ENCODE measurements at places on chromosomes 2 and 18.

- DNase-seq = no peak
Observed at GRCh38 chr2:143226714-143227541, 97.7 kb downstream of the ARHGAP15 start.

DNA sequence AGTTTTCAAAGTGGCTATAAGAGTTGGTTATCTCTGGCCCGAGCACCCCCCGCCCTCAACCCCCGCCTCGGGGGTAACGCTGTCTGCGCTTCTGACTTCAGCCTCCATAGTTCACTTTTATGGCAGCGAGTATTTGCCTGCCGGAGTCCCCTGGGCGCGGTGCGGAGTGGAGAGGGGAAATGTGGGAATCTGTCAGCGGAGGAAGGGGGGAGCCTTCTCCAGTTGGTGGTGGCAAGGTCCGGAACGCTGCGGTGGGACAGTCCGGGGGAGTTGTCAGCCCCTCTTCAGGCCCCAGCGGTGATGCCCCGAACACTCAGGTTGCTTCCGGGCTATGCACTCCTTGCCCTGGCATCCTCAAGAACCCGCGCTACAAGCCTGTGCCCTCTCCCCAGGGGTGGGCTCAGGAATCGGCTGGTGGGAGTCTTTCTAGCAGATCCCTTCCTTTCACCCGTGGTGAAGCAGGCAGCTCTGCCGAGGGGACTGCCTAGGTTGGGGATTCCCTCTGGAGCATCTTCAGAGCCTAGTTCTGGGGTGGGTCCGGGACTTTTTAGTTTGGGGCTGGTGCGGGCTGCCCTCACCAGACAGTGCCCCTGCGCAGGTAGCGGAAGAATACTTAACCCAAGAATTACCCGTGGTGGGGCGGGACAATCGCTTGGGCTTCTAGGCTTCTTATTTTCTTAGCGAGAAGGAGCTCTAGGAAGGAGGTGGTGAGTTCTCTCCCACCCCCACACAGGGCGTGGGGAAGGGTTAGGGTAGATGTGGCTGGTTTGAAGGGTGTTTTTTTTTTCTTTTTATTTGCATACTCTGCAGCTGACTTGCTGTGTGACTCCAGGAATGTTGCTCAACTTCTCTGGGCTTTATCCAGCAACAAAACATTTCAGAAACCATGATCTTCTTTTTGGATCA lies 1.6 kb downstream of the ATOH8 start:
- DNase-seq = no peak

DNA sequence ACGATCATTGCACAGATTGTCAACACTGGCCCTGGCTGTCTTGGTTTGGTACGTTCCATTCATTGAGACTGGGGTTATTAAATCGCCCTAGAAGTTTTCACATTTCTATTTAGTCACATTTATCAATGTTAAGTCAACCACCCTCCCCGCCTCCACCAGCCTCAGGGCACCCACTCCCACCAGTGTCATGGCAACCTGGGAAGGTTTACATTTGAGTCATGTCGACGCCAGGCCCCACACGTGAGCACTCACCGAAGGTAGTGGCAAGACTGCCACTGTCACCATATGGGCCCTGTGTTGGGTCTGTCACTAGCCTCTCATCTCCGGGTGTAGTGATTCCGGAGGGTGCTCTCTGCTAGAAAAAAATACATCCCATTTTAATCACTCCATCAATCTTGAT lies 194.2 kb downstream of the TWIST2 start:
- DNase-seq = no peak

DNA sequence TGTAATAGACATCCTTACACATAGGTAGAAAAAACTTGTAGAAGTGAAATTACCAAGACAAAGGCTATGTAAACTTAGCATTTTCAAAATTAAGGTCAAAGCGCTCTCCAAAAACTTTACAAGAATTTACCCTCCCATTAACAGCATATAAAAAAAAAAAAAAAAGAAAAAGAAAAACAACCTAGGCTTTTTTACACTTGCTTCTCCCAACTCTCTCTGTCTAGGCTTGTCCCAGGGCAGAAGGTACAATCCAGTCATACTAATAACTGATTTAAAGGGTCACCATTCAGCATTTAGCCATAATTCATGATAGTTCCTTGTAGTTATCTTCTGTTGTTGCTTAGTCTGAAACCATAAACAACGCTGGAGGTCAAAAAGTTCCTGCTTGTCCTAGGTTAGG lies 130.5 kb downstream of the BCL2 start:
- DNase-seq = no peak

GRCh38 chr2:65220432-65221131 lies 7.0 kb upstream of the ACTR2 start:
- no peak for DNase-seq

Measured in heart right ventricle (tissue), 16 donors.